NCI-H1694 (cell line): ENCODE measurements at places on chromosomes 1 and 21.

DNA sequence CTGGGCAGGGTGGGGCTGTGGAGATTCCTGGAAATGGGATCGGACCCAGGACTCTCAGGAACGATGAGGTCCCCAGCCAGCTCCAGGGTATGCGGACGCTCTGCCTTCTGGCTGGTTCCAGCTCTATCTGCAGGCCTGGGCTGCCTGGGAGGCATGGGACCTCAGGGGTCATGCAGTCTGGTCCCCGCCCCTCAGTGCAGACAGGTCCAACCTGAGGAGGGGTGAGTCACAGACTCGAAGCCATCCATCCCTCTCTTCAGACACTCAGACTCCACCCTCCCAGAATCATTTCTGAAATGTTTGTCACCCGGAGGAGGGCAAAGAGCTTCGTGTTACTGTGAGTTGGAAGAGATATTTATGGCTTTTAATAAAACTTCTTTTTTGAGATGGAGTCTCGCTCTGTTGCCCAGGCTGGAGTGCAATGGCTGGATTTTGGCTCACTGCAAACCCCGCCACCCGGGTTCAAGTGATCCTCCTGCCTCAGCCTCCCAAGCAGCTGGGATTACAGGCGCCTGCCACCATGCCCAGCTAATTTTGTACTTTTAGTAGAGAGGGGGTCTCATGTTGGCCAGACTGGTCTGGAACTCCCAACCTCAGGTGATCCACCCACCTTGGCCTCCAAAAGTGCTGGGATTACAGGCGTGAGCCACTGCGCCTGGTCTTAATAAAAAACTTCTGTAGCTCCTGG lies 5.9 kb upstream of the MYOM3 start:
- no peak for DNase-seq

DNA sequence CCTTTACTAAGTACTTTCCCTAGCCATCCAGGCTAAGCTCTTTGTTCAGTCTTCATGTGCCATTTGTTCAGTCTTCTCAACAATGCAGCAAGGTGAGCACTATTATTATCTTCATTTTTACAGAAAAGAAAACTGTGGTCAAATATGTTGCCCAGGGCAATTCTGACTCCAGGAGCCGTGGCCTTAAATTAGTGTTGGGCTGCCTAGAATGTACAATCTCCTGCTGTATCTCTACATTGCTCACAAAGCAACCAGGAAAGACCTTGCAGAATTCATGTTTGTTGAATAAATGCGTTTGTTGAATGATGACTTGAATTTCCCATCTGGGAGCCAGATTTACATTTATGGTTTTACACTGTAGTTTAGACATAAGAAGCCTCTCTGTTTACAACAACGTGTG lies 14.2 kb downstream of the CD101 start:
- DNase-seq, result no peak

DNA sequence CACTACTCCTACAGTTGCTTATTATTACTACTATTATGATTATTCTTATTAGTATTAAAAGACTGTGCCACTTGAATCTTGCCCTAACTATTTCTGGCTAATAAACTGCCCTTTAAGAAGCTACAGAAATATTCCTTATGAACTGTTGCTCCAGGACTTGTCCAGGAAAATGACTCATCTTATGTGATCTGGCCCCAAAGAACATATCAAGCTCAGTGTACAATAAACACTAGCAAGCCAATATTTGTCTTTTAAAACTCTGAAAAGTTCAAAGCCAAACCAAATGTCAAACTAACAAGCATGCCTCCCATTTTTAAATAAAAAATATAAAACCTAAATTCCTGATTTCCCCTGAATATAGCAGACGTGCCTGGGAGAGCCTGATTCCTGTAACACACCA lies 88.7 kb upstream of the SIM2 start:
- no peak for DNase-seq

DNA sequence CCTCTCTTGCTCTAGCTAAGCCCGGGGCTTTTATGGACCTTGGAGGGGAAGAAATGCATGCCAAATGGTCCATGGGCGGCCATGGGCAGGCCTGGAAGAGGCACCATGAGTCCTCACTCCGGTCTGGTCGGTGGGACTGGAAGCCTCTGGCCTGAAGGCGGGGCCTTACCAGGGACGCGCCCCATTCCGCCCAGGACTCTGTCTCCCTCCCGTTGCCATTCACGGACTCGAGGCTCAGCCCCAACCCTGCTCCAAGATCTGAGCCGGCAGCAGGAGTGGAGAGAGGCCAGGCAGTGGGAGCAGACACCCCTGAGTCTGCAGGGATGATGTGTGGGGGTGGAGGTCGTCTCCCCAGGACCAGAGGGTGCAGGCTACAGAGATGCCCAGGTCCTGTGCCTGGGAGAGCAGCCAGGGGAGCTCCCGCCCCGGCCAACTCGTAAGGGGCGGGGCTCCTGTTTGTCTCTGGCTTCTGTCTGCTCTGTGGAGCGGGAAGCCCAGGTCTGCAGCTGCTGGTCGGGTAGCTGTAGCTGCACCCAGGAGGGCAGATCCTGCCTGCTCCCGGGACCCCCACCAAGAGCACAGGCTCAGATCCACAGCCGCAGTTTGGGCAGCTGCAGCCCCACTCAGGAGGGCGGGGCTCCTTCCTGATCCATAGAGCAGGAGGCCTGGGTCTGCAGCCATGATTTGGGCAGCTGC lies 8.3 kb upstream of the KANK4 start:
- DNase-seq, result no peak

DNA sequence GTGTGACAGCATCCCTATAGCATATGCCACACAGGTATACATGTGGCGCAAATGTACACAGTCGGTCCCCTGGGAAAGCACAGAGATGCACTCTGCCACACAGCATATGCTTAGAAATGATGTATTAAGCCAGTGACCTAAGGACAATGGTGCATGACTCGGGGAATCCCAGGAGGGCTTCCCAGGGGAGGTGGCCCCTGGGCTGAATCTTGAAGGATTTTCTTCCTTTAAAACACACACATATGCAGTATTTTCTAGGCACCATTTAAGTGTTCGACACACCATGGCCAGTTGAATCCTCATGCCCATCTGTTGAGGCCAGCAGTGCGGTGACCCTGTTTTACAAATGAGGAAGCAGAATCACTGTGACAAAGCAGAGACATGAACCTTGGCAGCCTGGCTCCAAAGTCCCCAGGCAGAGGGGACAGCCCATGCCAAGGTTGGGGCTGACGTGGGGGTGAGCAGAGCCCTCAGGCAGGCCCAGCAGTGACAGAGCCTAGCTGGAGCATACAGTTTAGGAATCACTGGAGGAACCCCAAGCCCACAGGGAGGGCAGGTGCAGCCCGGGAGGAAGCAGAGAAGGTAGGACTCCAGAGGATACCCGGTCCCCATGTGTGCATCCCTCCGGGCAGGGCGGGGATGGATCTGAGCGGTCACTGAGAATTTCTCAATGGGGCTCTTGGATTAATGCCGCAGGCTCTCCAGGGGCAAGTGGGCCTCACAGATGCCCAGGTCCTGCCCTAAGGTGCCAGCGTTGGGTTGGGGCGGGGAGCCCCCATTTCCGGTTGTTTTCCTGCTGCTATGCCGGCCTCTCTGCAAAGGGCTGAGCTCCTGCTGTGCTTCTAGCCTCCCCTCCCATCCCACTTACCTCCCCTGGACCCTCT lies 28.4 kb downstream of the WNT3A start:
- DNase-seq, result no peak

DNA sequence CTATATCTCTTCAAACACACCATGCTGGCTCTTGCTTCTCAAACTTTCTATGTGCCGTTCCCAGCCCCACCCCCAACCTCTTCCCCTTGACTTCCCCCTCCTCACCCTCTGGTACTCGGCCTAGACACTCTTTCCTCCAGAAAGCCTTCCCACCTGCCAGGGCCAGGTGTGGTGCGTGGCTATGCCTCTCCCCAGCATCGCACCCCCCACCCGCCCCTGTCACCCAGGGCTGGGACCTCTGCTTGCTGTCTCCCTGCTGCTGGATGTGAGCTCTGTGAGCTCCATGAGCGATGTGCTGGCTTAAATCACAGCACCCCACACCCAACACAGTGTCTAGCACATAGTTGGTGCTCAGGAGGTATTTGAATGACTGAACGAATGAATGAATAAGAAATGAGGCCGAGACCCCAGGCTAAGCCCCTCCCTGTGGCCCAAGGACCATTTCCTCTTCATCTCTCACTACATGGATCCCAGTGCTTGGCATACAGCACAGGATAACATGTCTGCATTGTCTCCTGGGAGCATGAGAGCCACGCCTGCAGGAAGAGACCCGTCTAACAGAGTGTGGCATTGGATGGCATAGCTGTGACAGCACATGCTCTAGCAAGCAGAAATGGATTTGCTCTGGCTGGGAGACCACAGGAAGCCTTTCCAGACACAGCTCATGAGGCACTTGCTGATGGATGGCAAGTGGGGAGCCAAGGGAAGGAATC lies 19.7 kb downstream of the TNNT2 start:
- DNase-seq, result no peak

DNA sequence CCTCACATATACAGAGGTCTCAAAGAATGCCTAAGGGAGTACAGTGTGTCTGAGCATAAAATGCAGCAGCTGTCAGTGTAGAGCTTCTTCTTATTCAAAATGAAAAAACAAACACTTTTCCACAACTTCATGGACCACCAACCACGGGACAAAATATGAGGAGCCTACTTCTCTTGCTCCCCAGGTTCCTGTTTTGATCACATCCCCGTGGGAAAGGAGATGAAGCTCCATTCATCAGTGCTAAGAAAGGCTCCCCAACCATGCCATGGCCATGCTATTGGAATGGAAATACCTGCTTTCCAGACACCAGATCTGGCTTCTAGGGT lies 383 bp downstream of the CD48 start:
- no peak for DNase-seq

DNA sequence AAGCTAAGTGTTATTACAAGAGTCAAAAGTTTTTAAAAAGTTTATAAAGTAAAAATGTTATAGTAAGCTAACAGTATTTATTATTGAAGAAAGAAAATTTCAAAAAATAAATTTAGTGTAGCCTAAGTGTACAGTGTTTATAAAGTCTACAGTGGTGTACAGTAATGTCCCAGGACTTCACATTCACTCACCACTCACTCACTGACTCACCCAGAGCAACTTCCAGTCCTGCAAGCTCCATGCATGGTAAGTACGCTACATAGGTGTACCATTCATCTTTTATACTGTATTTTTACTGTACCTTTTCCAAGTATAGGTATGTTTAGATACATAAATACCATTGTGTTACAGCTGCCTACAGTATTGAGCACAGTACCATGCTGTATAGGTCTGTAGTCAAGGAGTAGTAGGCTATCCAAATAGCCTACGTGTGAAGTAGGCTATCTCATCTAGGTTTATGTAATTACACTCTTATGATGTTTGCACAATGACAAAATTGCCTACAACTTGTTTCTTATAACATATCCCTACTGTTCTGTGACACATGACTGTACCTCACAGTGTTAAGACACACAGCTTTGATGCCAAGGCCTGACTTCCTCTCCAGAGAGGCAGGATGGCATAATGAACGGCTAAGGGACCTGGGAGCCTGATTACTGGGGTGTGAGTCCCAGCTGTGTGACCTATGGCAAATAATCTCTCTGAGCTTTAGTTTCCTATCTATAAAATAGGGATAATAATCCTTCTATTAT lies 12.7 kb downstream of the DHCR24 start:
- DNase-seq, result no peak

DNA sequence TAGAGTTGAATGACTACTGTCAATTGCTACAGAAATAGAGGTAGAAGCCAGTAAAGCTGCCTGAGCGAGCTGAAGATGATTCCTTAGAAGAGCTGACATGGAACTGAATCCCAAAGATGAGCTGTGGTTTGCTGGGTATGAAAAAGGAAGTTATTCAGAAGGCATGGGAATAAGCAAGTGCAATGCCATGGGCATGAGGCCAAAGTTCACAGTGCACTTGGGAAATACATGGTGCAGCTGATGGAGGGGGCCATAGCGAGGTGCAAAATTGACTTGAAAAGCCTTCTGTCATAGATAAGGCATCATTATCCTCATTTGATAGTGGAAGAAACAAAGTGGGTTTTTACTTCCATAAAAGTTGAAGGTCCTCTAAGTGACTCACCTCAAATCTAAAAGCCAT lies 88.6 kb downstream of the NEK7 start:
- no peak for DNase-seq

DNA sequence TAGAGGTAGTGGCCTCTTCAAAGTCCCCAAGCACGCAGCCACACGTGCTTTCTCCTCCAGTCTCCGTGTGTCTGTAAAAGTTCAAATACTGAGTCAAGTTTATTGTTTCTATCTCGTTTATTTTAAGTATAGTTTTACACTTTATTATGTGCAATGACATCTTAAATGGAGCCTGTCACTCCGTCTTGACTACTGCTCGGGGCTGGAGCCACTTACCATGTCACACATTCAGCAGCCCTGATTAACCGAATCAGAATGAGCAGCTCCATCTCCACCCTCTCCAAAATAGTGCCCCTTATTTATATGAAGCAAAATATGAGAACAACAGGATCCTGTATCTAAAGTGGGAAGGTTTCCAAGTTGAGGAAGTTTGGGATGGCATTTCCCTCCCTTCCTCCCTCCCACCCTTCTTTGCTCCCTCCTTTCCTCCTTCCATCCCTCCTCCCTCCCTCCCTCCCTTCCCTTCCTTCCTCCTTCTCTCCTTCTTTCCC lies 201.0 kb downstream of the PBX1 start:
- no peak for DNase-seq

DNA sequence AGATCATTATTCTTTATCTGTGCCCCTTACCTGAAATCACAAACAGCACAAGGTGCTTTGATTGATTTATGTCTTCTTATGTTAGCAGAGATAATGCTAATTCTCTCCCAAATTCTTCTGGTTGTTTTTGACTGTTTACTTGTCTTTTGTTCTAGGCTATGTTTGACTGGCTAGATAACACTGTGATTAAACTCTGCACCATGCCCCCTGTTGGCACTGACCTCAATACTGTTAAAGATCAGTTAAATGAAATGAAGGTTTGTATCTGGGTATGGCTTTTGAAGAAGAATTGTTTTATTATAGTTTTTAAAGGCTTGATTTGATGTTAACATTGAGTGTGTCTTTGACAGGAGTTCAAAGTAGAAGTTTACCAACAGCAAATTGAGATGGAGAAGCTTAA lies 49.6 kb upstream of the BMP8A start:
- DNase-seq, result no peak

GRCh38 chr1:3963554-3963953 lies 63.5 kb upstream of the C1orf174 start:
- no peak for DNase-seq

- DNase-seq, result no peak
Observed at GRCh38 chr21:33232291-33233034, 2.7 kb downstream of the IFNAR2 start.

DNA sequence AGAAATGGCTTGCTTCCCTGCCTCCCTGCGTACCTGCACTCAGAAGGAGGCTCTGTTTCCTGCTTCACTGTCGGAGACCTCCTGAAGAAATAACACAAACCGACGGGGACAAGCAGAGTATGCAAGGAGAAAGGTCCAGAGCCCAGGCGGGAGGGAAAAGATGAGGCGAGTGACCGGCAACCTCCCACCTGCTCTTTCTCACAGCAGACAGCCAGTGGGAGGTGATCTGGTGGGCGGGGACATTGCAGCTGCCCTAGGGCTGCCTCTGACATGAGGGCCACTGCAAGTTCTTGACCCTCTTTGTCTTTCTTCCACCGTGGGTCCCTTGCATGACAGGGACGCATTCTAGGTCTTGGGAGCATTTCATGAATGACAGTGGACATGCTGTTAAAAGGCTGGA lies 368.2 kb downstream of the CAMTA1 start:
- DNase-seq, result no peak
